Activated T-helper 1 cell treated with anti-CD3 and anti-CD28 coated beads, Interleukin-2, amount 50 U/mL, for 16 hours (primary cell): ENCODE measurements at places on chromosomes 7 and 10.

GRCh38 chr10:78942091-78942501 lies 126.7 kb upstream of the ZMIZ1 start:
- no peak for DNase-seq

- no peak for DNase-seq
These were observed 51.0 kb downstream of the CFAP46 start for GRCh38 chr10:132891368-132891767.

- DNase-seq, result no peak
These were observed 177.6 kb upstream of the SLC25A13 start for GRCh38 chr7:96499532-96499931.

DNA sequence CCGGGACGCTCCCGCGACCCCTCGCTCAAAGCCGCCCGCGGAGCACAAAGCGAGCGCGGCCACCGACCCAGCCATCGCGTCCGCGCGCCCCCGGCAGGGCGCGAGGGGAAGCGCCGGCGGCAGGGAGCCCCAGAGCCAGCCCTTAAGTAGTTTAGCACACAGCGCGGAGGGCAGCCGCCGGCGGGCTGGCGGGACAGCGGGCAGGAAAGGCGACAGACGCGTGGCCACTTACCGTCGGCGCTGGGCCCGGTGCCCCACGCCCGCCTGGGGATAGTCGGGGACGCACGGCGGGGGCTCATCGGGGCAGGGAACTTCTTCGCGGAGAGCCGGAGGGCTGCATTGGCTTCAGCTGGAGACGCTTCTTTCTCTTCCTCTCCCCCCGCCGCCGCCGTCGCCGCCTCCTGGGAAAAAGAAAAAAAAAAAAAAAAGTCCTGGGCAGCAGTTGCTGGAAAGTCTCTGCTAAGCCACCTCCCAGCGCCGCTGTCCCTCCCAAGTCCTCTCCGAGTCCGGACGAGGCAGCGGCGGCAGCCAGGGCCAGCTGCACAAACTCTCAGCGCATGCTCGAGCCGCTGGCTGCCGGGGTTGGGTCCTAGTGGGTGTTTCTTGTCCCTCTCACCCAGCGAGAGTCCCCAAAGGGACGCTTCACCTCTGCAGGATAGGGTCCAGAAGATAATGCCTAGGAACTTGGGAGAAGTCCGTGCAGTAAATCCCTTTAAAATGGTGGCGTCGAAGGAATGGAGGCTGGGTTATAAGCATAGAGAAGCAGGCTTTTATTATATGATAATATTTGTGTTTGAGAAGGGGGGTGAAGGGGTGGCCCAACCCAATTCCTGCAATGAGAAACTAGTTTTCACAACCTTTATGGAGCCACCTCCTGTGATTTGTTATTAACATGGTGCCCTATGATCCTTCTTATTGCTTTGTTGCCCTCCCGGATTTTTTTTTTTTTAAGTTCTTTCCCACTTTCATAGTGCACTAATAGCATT lies at the start of gene TSPAN12:
Gene TSPAN12, minus strand, starts transcription at position 557 of the 986 bp plus-strand sequence. CDS start 1,381 bp downstream, outside the sequence.
- DNase-seq, result no peak

GRCh38 chr10:61640856-61641255 lies 21.9 kb upstream of the CABCOCO1 start:
- DNase-seq, result no peak

DNA sequence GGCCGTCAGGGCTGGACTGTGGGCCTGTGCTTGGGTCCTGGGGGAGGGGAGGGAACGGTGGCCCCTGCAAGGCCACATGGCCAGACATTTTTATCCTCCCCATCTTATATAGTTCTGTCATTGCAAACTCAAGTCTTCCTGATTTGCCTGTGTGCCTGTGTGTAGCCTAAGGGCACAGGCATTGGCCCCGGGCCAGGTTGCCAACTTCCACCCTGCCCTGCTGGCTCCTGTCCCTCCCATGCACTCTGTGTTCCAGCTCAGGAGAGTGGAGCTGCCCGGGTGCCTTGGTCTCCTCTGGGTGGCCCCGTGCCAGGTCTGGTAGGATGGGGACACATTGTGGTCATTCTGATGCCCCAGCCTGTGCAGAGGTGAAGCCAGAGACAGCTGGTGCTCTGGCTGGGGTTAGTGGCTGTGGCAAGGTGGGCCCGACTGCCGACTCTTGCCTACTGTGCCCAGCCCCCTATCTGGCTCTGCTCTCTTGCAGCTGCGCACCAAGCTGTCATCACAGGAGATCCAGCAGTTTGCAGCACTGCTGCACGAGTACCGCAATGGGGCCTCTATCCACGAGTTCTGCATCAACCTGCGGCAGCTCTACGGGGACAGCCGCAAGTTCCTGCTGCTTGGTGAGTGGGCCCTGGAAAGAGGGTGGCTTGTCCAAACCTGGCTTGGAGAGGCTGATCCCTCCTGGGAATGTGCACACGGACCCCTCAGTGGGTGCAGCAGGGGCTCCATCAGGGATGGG lies 14.8 kb downstream of the NACAD start:
- no peak for DNase-seq

GRCh38 chr7:6293202-6293601 lies 20.8 kb upstream of the CYTH3 start:
- DNase-seq, result no peak

DNA sequence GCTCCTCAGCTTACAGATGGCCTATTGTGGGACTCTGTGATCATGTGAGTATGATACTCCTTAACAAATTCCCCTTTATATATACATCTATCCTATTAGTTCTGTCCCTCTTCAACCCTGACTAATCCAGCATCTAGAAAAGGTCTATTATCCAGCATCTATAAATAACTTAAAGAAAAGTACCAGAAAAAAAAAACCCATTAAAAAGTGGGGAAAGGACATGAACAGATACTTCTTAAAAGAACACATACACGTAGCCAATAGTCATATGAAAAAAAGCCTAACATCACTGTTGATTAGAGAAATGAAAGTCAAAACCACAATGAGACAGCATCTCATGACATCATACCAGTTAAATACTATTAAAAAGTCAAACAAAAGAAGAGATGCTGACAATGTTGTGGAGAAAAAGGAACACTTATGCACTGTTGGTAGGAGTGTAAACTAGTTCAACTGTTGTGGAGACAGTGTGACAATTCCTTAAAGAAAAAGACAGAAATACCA lies 549.5 kb upstream of the GRM3 start:
- no peak for DNase-seq

GRCh38 chr10:129545261-129545660 lies 78.2 kb downstream of the MGMT start:
- DNase-seq, result no peak

DNA sequence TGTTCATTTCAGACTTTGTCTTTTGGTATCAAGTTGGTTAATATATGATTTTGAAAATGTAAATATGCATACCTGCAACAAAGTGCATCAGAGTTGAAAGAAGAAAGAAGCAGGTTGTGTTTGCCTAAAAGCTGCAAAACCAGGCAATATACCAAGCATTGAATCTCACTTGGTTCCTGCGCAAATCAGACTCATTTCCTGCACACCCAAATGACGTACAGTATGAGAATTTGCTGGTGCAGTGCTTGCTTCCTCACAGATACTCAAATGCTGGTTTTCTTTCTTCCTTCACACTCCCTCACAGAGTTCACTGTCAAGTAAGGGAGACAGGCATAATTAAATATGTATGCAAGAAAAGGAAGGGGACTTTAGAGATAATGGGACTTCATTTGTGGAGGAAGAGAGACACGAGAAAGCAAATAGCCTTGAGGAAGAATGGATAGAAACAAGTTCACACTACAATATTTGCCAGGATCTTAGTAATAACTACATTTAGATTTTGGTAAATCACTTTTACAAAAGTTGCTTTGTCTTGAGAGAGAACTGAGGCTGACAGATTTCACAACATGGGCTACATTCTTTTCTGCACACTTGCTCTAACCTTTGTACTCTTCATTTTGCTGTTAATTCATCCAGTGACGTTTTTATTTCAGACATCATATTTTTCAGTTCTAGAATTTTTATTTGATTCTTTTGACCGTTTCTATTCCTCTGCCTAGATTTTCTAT lies 56.9 kb upstream of the AOAH start:
- DNase-seq, result no peak

GRCh38 chr7:149879271-149879743 lies 5.5 kb downstream of the ATP6V0E2 start:
- DNase-seq, result no peak

- DNase-seq, result no peak
These were observed 2.4 kb upstream of the CNOT4 start for GRCh38 chr7:135512135-135512887.

- no peak for DNase-seq
These were observed 22.4 kb upstream of the PWWP2B start for GRCh38 chr10:132374612-132375011.

GRCh38 chr10:112817981-112818777 lies 131.9 kb upstream of the TCF7L2 start:
- DNase-seq, result no peak

GRCh38 chr7:47992446-47992845 lies 13.0 kb upstream of the HUS1 start:
- DNase-seq, result no peak

GRCh38 chr10:44811072-44811471 lies 100.1 kb upstream of the TMEM72 start:
- DNase-seq, result no peak

DNA sequence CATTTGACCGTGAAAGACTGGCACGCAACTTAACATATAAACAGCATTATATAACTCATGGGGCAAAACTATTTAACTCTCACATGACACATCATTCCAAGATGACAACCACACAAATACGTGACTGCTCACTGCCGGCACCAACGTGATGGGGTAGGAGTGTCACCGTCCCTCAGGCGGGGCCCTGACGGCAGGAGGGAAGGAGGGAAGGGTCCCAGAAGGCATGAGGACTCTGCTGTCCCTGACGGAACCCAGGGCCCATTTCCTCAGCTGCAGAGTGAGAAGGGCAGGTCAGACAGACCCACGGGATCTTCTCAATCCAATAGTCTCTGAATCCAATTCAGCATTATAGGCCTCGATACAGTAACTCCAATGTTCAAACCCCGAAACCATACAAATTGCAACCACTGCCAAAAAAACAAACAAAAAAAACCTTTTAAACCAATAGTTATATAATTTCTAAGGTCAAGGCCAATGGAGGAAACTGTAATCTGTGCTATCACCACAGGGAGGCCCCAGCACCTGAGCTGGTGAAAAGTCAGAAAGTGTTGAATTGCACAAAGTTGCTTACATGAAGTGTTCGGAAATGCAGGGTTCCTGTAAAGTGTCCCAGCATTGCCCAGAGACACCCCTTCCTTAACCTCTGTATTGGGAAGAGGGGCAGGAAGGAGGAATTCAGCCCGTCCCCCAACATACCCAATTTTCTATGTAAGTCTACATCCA lies 137.4 kb downstream of the TNS3 start:
- no peak for DNase-seq

- no peak for DNase-seq
These were observed 1.3 kb downstream of the LOXL4 start for GRCh38 chr10:98266647-98267046.
